Occipital lobe (tissue), 3 donors: ENCODE measurements at places on chromosomes 7 and 10. TPM values are rescaled to one million over a fixed set of nuclear protein-coding genes. Genes with fewer than 3 reads are reported as not detected.

Gene HABP2
- 0.31 TPM for total RNA-seq

- DNase-seq = no peak
Measured at GRCh38 chr10:74460812-74461211, 309.8 kb downstream of the ADK start.

Gene ANK3
- total RNA-seq = 260 TPM

DNA sequence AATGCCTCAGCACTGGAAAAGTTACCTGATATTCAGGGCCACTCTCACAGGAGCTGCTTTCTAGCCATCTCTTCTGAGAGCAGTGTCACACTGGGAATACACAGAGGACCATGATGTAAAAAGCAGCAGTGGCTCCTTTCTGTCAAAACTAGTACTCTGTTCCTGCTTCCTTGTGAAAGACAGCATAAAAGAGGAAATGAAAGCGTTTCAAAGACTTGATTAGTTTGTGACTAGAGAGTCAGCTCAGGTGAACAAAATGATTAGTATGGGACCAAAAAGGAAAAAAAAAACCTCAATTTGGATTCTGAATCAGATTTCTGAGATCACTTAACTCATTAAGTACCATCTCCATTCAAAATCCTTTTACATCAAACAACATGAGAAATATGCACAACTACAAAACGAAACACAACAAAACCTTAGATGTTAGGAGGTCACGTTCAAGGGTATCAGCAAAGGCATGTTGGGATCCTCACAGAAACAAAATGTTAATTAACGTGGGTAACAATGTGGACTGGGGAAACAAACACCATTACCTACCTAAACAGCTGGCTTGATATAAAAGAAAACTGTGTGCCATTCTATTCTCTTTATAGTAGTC lies 103.7 kb downstream of the MACC1 start:
- DNase-seq = no peak

DNA sequence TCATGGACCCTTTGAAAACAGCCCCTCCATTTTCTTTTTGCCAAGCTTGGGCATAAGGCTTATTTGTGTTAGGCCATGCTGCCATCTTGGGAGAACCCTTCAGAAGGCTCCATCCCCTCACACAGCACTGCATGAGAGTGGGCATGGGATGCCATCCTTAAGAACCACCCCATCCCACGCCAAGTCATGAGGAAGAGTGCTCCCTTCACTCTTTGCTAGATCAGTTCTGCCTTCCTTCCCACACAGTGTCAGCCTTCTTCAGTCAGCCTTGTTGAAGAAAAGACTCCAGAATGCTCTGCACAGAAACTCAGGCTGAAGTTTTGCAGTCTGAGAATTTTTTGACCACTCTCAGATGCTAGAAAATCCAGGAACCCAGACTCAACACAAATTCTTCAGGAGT lies 15.5 kb upstream of the CHN2 start:
- no peak for DNase-seq
